Stromal cell of bone marrow (primary cell): ENCODE measurements at places on chromosomes 16 and 17.
A peak's percentile ranks its signal among the peaks of the same experiment; 100 is the strongest.

GRCh38 chr17:66747578-66748275 is 87.2 kb upstream of the CACNG5 start:
- DNase-seq = peak; percentile 28

- no peak for DNase-seq
Observed at GRCh38 chr16:88073201-88073721, 122.0 kb downstream of the BANP start.

DNA sequence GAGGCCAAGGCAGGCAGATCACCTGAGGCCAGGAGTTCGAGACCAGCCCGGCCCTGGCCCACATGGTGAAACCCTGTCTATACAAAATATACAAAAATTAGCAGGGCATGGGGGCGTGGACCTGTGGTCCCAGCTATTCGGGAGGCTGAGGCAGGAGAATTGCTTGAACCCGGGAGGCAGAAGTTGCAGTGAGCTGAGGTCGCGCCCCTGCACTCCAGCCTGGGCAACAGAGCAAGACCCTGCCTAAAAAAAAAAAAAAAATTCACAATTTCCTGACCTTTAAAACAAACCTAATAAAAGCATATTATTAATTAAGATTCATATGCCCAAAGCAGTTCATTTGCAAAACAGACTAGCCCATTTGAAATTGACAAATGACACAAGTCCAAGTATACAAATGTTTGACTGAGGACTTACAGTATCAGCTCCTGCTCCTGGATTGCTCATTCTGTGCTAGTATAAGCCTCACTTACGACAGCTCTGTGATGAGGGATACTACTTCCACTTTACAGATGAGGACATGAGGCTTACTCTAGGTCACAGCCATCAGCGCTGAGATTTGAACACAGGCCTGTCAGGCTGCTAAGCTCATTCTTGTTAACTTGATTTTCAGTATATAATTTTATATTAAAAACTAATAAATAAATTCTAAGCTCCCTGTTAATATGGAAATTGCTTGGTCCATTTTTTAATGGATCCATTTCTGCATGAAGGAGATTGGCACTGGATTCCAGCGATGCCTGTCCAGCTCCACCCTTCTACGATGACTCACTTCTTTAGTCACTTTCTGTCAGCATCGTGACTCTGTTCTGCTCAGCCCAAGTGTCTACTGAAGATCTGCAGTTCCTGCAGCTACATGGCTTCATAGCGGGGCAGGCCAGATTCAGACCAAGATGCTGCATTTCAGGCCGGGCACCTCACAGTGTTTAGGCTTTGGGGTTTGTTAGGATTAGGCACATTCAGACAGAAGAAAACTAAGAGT is 88.2 kb downstream of the WDR59 start:
- peak; percentile 71 for DNase-seq

DNA sequence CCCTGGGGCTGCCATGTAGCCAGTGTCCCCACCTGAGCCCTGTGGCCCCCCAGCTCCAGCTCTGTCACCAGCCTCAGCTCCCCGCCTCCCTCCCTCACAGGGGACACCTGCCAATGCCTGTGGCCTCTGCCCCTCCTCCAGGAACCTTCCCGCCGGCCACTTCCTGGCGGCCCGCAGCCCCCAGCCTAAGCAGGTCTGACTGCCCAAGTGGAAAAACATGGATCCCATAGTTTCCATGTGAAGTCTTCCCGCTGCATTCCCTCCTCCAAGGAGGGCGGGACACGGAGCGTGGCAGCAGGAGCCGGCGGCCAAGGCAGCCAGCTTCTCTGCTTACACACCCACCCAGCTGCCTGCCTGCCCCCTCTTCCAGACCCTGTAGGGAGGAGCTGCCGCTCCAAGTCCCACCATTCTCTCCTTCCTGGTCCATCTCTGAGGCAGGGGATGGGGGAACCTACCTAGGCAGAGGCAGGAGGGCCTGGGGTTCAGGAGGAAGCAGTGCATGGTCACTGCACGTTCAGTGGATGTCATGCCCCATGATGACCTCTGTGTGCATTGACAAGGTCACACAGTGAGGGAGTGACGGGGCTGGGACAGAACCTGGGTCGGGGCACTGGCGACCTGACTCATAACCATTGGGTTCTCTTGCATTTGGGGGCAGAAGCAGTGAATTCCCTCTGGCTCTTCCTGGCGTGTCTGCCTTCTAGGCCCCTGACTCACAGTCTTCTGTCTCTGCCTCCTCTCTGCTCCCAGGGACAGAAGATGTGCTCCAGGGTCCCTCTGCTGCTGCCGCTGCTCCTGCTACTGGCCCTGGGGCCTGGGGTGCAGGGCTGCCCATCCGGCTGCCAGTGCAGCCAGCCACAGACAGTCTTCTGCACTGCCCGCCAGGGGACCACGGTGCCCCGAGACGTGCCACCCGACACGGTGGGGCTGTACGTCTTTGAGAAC is 8.7 kb downstream of the VASN start:
- no peak for DNase-seq

DNA sequence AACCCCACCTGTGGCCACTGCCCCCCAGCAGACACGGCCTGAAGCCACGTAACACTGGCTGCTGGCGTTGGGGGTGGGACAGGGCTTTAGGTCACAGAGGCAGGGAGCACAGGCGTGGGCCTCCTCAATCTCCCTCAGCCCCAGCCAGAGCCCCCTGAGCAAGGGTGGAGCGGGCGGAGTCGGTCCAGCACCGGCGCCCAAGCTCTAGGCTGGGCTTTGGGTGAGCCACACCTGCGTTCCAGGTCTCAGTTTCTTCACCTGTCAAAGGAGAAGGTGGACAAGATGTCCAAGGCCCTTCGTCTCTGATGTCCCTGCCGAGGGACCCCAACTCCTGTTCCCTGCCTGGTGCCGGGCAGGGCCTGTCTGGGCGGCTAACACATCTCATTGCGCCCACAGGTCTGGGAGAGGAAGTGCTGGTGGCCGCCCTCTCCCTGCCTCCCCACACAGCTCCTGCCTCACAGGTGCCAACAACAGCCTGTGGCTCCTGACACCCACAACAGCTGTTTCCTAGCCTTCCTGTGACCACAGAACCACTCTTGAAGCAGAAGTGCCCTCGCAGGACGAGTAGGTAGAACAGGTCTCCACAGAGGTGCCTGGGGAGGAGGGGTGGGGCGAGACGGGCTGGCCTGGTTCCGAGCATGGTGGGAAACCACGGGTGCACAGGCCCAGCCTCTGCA is 12.0 kb downstream of the FAM83G start:
- no peak for DNase-seq

DNA sequence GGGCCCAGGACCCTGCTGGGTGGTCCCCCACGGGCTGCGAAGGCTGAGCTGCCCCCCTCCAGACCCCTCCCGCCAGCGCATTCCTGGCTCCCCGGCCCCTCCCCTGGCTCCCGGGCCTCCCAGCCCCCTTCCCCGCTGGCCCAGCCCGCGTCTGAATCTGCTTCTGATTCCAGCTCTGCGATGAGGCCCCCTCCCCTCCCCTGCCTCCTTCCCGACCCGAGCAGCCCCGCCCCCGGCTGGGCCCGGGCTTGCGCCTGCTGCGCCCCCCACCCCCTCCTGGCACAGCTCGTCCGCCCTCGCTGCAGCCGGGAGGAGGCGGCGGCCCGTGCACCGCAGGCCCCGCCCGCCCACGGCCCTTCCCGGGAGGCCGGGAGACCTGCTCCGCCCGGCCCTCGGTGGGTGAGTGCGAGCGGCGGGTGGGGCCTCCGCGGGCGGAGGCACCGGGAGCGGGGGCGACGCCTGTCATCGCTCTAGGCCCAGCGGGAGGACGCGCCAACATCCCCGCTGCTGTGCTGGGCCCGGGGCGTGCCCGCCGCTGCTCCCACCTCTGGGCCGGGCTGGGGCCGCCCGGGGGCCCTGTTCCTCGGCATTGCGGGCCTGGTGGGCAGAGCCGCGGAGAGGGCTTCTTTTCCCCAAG is at the start of gene NTN3:
Gene NTN3, plus strand, starts transcription at position 282 of the 637 bp plus-strand sequence. CDS start 405 bp downstream, outside the sequence.
- DNase-seq = no peak

GRCh38 chr17:70205401-70205800 is 36.1 kb downstream of the KCNJ2 start:
- DNase-seq = no peak

DNA sequence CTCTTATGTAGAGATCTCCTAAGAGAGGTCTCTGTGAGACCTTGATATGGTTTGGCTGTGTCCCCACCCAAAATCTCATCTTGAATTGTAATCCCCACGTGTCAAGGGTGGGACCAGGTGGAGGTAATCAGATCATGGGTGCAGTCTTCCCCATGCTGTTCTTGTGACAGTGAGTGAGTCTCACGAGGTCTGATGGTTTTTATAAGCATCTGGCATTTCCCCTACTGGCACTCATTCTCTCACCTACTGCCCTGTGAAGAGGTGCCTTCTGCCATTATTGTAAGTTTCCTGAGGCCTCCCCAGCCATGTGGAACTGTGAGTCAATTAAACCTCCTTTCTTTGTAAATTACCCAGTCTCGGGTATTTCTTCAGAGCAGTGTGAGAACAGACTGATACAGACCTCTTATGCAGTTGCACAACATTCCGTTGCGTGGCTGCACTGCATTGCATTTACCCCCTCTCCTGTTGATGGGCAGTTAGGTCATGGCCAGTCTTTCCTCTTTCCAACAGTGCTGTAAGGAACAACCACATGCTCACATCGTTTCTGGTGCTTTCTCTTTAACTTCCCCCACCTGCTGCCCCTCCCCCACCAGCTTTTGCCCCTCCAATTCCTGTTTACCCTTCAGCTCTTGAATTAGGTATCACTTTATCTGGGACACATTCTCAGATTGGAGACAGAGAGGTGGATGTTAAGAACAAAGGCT is 43.6 kb upstream of the MED9 start:
- no peak for DNase-seq
